ENCODE measurements at places on chromosomes 16 and 17. TPM values are rescaled to one million over a fixed set of nuclear protein-coding genes. Genes with fewer than 3 reads are reported as not detected.

GRCh38 chr17:53996890-53997289 is 174.2 kb downstream of the KIF2B start:
- no peak for DNase-seq

The ABI3 gene
- 4.5 TPM for total RNA-seq

The NHERF2 gene
- total RNA-seq: 45.7 TPM

The RBFOX1 gene
- total RNA-seq: 34.4 TPM

The TEKT1 gene
- total RNA-seq: not detected

Measured in tongue (tissue), 3 donors.